Uterus (tissue), 4 donors: ENCODE measurements at places on chromosomes 6 and 20. TPM values are rescaled to one million over a fixed set of nuclear protein-coding genes. Genes with fewer than 3 reads are reported as not detected.

DNA sequence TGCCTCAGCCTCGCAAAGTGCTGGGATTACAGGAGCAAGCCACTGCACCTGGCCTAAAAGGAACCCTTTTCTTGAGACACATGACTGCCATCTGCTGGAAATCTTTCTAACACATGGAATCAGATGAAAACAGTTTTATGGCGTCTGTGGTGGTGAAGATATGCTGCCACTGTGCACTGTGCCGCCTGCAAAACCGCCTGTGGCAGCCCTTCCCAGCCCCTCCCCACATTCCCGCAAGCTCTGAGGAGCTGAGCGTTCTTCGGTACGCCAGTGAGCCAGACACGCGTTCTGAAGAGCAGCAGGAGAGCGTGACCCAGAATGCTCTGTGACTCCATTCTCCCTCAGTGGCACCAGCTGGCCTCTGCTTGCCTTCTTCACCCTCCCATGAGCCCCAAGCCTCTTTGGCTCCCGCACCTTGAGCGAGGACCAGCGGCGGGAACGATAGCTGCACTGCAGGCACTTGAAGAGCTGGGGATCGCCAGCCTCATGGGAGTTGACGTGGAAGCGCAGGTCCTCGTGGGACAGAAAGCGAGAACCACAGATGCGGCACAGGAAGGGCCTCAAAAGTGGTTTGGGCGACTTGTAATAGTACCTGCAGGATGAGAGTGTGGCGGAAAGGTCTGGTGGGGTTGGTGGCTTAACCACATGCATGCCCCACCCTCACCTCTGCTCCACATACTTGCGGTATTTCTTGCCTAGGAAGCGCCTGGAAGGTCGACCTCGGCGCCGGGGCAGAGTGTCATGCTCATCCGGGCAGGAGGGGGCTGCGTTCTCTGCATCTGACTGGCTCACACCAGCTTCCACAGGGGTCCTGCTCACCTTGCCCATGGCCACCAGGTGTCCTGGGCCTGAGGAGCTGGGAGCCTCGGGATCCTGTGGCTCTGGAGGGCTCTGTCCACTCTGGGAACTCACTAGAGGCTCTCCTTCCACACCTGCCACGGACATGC, 8.7 kb downstream of the ZNF335 start:
- DNase-seq = no peak

DNA sequence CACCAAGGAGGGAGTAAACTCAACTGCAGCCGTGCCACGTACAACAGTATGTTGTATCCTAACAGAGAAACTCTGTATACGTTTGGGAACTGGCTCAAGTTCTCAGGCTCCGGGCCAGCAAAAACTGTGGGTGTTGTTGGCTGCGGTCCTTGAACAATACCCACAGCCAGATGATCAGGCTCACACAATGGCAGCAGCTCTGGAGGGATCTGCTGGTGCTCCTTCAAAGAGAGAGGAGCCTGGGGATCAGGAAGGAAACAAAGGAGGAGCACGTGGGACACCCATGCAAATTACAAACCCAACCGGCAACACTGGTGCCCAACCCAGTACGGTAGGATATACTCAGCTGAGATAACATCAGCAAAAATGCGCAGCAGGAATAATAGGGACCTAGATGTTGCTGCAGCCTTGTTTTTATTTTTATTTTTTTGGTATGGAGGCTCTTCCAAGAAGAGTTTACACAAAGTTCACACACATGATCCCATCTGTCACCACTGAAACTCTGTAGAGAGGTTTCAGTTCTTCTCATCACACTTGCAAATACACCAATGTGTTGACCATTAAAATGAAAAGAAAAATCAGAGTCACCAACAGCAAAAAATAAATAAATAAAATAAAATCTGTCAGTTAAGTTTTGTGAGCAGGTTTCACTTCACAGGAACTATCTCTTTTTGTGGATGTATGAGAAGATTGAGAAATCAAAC, 41.2 kb upstream of the PDE10A start:
- DNase-seq = no peak

DNA sequence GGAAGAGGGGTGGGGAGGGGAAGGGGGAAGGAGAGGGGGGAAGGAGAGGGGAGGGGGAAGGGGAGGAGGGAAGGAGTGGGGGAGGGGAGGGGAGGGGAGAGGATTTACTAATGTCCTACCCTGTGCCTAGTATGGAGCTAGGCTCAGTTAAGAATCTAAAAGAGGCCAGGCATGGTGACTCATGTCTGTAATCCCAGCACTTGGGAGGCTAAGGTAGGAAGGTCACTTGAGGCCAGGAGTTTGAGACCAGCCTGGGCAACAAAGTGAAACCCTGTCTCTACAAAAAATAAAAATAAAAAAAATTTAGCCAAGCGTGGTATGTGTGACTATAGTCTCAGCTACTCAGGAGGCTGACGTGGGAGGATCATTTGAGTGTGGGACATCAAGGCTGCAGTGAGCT, 13.0 kb downstream of the UBE2J1 start:
- no peak for DNase-seq

GRCh38 chr6:152091851-152092341, 284.4 kb downstream of the ESR1 start:
- no peak for DNase-seq

GRCh38 chr20:14710951-14711350, 373.5 kb upstream of the FLRT3 start:
- DNase-seq = no peak

Gene SPATS1
- total RNA-seq = 0.62 TPM

Gene SRSF6
- 108 TPM for total RNA-seq
